ENCODE measurements at places on chromosomes 1 and 21.

GRCh38 chr1:225378880-225379279, 49.0 kb downstream of the LBR start:
- DNase-seq = no peak

GRCh38 chr1:110463725-110464124, 12.8 kb downstream of the PROK1 start:
- DNase-seq = no peak

DNA sequence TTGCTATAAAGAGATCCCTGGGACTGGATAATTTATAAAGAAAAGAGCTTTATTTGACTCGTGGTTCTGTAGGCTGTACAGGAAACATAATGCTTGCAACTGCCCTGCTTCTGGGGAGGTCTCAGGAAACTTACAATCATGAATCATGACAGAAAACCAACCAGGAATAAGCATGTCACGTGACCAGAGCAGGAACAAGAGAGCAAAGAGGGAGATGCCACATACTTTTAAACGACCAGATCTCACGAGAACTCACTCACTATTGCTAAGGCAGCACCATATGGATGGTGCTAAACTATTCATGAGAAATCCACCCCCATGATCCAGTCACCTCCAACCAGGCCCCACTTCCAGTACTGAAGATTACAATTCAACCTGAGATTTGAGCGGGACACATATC, 49.8 kb upstream of the RCC1 start:
- DNase-seq = no peak

DNA sequence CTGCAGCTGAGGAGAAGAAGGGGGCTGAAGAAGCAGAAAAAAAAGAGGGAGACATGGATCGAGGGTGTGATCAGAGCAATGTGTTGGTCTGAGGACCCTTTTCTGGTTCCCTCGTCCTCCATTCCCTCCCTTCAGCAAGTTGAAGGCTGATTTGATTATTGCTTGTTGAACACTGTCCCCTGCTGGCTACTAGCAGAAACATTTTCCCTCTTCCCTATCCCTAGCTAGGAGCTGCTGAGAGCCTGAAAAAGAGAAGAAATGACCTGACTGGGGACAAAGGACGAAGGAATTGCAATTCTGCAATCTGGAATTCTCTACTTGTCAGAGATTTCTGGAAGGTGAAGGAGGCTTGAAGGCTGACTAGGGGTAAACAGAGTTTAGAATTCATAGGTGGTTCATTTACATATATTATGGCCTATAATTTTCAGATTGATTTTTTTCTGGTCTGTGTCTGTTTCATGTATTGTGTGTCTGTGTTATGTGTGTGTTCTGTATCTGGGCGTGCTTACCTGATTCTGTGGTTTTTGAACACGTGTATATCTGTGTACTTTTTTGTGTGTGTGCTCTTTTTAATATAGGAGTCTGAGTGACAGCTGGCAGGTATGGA, 9.8 kb downstream of the NHLH1 start:
- DNase-seq = peak; percentile 32

DNA sequence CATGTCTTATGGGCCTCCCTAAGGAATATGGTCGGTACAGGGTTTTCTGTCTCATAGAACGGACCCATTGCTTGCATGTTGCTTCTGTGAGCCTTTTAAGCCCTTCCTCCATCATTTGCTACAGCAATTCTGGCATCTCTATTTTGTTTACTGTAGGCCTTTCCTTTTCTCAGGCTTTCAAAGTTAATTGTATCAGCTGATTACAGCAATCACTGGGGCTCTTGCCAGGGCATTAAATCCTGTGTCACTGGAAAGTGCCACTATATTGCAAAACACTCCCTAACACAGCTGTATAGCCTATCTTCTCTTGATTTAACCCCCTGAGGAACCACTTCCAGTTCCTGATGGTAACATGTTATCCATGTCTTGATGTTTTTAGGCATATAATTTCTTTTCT, 156.5 kb downstream of the PDE4B start:
- no peak for DNase-seq

GRCh38 chr1:46277658-46278373, 25.6 kb downstream of the LRRC41 start:
- DNase-seq = no peak

DNA sequence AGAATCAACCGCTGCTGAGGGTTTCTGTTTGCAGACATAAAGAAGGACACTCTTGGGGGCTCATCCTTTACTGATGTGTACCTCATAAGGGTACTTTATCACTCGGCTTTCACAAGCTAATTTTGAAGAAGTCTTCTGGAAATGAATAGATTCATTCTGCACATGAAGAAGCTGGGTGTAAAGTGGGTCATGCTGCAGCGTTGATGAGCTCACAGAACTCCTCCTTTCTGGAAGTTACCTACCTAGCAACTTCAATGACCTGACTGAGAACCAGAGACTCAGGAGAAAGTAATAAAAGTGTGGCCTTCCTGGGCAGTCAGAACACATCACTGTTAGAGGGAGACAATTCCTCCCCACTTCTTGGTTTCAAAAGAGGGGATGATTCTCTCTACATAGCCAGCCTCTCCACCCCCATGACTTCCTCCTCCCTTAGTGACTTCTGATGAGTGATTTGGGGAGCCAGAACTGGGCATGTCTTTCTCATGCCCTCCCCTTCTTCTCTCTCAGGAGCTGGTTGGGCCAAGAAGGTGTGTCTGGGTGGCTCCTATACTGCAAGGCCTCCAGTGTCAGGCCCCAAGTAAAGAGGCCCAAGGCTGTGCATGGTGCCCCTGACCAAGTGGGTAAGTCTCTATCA, 27.0 kb downstream of the PCNX2 start:
- no peak for DNase-seq

GRCh38 chr1:201229771-201230635, 39.4 kb downstream of the IGFN1 start:
- DNase-seq = no peak

DNA sequence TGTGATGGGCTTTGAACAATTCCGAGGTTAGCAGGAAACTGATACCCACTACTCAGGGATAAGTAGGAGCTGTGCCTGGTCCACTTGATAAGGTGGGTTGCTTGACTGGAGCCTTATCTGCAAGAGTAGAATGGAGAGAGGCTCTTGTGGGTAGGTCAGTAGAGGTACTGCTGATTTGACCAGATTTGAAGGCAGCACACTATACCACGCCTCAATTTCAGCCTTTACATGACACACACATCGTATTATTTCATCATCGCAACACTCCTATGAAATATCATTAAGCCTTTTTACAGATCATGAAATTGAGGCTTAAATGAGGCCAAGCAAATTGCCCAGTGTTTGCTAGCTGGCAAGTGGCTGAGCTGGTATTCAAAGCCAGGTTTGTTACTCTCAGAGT, 69.6 kb downstream of the KCNJ15 start:
- no peak for DNase-seq
